ENCODE measurements at places on chromosomes 1 and 21.

- no peak for DNase-seq
Measured at GRCh38 chr1:27071049-27071416, 58.4 kb upstream of the TENT5B start.

- no peak for DNase-seq
Measured at GRCh38 chr1:4599521-4599920, 54.9 kb upstream of the AJAP1 start.

GRCh38 chr1:235984041-235984825, 80.7 kb downstream of the NID1 start:
- no peak for DNase-seq

GRCh38 chr1:31380181-31380580, 7.3 kb upstream of the FABP3 start:
- DNase-seq, result no peak

DNA sequence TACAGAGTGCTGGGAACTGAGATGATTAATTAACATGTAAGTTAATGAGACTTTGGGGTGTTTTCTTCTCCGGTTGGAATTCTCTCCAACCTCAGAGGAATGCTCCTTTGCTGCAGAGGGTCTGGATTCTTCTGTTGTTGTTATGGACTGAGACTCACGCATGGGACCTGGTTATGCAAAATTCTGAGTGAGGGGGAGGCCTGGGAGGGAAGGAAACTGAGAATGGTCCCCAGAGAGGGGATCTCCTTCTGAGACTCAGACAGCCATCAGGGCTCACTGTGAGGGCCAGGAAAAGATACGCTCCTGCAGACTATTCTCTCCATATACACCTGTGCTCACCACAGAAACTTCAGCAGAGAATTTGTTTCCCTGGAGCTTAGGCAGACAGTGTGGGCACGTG, 56.3 kb downstream of the HTR6 start:
- no peak for DNase-seq

GRCh38 chr1:195898924-195899323, 709.3 kb downstream of the KCNT2 start:
- no peak for DNase-seq

DNA sequence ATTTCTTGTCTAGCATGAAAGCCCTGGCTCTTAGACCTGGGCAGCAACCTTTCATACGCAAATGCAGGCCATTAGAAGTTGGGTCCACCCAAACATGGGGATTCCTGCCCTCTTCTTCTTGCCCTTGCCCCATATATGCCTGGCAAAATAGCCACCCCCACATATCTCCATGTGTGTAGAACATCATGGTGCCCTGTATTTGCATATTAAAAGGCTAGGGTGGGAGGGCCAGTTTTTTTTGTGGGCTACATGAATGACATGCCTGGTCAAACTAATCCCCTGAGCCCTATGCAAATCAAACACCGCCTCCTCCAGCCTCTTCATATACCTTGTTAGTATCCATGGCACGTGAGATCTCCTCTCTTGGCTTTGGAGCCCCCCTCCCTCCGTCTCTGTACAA, 24.7 kb downstream of the MFSD2A start:
- DNase-seq, result no peak

DNA sequence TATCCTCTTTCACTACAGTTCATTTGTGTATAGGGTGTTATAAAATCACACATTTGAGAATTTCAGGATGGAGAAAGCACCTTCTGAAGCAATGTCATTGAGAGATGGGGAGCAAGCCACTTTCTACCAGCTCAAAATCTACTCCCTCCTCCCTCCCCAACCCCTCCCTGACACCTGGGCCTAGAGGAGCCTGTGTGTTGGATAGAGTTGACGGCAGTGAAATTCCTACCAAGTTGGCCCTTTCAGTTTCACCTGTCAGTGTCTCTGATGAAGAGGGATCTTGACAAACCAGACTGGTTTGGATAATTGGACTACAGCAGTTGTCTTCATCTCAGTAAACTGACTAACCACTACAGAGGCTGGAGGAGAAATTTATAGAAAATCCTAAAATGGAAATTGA, 125.0 kb upstream of the HOOK1 start:
- no peak for DNase-seq

- DNase-seq, result no peak
Measured at GRCh38 chr1:179910934-179911333, 28.8 kb downstream of the TOR1AIP1 start.

- DNase-seq, result no peak
Measured at GRCh38 chr1:234499943-234500245, 20.9 kb upstream of the TARBP1 start.

GRCh38 chr1:4729090-4729471, 74.7 kb downstream of the AJAP1 start:
- no peak for DNase-seq

DNA sequence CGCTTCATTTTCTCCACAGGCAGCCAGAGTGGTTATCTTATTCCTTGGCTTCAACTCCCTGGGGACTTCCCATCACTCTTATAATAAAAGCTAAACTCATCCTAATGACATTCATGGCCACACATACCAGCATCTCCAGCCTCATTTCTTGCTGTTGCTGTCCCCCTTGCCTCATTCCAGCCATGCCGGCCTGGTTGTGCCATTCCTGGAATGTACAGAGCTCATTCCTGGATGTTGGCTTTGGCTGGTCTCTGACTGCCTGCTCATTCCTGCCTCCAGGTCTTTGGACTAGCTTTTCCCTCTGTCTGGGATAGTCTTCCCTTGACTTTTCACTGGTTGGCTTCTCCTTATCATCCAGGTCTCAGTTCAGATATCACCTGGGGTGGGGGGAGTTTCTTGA, 2.4 kb upstream of the PEF1 start:
- DNase-seq, result no peak

- no peak for DNase-seq
Measured at GRCh38 chr1:164263540-164263939, 295.4 kb upstream of the PBX1 start.

DNA sequence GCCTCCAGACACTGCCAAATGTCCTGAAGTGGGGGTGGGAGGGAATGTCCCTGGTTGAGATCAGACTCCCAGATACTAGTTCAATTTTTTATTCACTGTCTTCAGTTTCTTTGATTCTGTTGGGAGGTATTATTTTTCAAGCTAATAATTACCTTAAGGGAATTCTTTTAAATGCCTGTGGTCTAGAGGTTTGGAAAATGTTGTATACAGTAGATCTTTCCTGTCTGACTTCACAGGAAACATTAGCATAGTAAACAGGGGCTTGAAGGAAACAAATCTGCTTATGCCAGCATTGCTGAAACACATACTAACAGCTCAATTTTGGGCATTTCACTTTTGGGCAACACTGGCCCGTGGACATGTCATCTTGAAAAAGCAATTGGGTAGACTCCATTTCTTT, 84.3 kb upstream of the HP1BP3 start:
- no peak for DNase-seq

- no peak for DNase-seq
Measured at GRCh38 chr1:150576367-150576711, 3.1 kb downstream of the MCL1 start.

DNA sequence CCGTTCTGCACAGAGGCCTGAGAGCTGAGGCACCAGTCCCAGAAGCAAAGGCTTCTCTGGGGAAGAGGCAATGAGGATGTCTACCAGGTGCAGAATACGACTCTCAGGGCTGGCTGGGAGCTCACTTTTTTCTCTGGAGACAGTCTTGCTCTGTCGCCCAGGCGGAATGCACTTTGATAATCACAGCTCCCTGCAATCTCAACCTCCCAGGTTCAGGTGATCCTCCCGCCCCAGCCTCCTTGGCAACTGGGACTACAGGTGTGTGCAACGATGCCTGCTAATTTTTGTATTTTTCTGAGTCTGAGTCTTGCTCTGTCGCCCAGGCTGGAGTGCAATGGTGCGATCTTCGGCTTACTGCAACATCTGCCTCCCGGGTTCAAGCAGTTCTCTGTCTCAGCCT, 17.6 kb downstream of the NADK start:
- DNase-seq, result no peak

GRCh38 chr1:240946926-240947325, 335.0 kb upstream of the GREM2 start:
- peak; percentile 25 for DNase-seq

GRCh38 chr1:206554211-206554610, 46.9 kb downstream of the RASSF5 start:
- no peak for DNase-seq

DNA sequence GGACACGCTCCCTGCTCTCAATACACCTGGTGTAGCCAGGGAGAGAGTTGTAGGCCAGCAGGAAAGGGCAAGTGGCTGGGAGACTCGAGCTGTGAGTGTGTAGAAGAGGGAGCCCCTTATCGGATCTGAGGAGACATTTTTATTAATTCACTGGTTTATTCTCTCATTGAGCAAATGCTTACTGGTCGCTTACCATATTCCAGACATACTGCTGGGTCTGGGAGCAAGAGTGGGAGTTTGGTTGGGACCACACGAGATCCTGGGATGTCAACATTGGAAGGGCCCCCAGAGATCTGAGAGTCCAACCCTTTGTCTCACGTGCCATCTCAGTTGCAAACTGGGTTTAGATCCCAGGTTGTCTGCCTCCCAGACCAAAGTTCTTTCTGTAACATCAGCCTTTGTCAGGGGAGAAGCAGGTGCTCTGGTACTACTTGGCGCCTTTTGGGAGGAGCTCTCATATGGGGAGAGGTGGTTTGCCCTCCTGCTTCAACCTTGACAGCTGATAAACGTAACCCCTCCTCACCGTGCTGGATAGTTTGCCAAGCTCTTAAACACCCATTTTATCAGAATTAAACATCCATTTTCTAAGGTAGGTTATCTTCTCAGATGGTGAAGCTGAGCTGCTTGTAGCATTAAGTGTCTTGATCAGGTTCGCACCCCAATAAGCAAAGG, 742 bp downstream of the TMEM222 start:
- DNase-seq, result no peak

- no peak for DNase-seq
Measured at GRCh38 chr1:118535901-118536300, 350.9 kb upstream of the SPAG17 start.

DNA sequence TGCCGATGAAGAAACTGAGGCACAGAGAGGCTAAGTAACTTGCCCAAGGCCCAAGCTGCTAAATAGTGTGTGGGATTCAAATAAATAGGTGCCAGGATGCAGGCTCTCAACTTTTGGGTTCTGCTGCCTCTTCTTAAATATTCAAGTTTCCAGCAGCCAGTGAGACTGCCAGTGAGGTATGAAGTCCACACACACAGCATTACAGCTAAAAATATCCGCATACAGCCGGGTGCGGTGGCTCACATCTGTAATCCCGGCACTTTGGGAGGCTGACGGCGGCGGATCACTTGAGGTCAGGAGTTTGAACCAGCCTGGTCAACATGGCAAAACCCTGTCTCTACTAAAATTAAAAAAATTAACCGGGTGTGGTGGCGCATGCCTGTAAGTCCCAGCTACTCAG, 78.4 kb upstream of the DIRAS3 start:
- no peak for DNase-seq

DNA sequence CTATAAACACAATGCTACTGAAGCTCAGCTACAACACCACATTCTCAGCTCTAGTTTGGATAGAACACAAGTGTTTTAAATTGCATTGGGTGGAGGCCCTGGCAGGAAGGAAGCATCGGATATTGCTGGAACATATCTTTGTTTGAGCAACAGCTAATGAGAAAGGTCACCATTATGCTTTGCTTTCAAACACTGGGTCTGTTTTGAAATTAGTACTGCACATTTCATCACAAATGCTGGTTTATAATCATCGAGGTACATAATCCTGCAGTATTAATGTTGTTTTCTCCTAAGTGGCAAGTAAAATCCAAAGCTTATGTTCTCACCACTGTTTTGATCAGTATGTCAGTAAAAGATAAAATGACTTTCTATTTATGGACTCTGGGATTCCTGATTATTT, 61.5 kb upstream of the ARHGAP29 start:
- DNase-seq, result no peak

GRCh38 chr1:203564024-203564423, 62.6 kb upstream of the ATP2B4 start:
- no peak for DNase-seq

DNA sequence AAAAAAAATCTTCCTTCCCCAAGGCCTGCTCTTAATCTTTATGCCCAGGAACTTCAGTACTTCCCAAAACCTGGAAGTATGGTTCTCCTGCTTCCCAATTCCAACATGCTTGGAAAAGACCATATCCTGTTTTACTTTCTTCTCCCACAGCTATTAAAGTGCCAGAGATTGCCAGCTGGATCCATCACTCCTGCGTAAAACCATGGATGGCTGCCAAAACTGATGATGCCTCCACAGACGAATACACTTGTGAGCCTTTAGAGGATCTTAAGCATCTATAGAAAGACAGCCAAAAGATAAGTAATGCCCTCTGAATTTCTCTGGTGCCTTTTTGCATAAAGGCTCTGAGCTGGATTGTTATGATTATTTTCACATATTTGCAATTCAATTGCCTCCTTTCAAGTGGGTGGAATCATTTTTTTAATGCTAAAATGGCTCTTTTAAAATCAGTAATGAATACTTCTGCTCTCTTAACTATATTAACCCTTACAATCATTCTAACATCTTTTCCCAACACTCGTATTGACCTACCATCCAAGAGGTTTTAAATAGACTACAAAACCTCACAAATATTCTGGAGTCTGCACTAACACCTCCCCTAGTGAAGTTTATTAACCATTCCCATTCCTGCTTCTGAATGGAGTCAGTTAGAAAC, 1807.8 kb downstream of the BRINP3 start:
- no peak for DNase-seq

- no peak for DNase-seq
Measured at GRCh38 chr1:228403231-228403631, 3.4 kb downstream of the TRIM11 start.

DNA sequence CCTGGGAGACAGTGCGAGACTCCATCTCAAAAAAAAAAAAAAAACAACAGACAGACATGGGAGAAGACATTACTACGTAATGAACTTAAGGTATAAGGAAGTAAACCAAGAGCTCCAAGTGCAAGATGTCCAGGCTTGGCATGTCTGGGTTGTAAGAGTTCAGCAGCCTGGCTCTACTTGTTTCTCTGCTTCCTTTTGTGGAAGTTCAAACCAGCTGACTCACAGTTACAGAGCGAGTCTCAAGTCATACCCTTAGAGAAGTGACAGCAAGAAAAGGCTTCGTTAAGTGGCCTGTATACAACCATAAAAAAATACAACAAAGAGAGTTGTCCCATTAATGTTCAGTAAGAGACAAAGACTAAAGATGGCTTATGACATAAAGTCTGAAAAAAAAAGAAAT, 1.3 kb downstream of the RIT1 start:
- no peak for DNase-seq

GRCh38 chr1:233440951-233441401, 113.5 kb downstream of the MAP3K21 start:
- DNase-seq, result peak; percentile 4

DNA sequence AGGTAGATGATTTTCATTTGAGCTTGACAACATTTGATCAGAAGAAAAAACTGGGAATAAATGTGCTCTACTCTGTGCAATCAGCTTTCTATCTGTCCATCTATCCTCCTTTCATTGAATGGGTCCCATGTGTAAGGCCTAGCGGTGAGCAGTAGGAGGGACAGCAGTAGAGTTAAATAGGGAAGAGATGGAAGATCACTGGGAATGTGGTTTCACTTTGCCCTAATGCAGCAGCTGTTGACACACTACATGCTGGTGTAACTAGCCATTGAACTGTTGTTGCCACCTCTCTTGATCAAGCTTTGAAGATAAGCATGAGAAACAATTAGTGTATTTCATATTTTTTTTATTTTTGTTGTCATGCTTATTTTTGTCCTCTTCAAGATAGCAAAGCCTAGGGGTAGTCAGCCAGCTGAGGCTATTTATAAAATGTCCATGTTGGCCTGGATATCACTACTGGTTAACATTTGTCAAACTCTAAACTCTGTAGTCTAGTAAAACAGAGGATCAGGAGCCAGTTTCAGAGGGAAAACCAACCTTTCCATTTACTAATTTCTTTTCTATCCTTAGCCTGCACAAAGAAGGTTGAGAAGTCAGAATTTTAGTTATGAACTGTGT, 41.9 kb downstream of the CACNA1E start:
- DNase-seq, result no peak

Measured in activated CD8-positive, alpha-beta T cell treated with anti-CD3 and anti-CD28 coated beads for 36 hours (primary cell).